ENCODE measurements at places on chromosomes 6 and 20.

DNA sequence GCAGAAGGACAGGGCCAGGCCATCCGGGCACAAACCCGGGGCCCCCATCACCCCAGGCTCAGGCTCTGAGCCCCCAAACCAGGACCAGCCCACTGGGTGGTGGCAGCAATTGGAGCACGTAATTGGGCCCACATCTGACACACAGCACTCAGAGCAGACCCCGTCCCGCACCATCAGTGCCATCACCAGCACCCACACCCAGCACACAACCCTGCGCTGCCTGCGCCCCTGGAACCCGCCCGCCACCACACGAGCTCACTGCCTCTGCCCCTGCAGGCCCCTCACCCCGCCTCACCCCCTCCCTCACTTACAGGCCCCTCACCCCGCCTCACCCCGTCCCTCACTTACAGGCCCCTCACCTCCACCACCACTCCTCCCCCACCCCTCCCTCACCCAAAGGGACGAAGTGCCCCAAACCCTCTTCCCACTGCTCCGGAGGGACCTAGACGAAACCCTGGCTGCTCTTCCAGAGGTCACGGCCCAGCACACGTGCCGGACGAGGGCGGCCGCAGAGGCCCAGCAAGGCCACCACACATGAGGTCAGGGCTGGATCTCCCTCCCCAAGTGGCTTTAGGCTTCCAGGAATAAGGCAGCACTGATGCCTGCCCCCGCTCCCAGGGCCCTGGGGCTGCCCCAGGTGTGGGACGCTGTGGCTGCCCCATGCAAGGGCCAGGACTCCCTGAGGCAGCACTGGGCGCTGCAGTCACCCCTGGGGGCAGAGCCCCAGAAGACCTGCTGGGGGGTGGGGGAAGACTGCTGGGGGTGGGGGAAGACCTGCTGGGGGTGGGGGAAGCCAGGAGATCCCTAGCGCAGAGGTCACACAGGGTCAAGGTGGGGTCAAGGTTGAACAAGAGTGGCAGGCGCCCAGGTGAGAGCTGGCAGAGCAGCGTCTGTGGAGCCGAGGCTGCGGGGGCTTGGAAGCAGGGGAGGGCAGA lies 22.4 kb downstream of the KCNQ2 start:
- no peak for DNase-seq

DNA sequence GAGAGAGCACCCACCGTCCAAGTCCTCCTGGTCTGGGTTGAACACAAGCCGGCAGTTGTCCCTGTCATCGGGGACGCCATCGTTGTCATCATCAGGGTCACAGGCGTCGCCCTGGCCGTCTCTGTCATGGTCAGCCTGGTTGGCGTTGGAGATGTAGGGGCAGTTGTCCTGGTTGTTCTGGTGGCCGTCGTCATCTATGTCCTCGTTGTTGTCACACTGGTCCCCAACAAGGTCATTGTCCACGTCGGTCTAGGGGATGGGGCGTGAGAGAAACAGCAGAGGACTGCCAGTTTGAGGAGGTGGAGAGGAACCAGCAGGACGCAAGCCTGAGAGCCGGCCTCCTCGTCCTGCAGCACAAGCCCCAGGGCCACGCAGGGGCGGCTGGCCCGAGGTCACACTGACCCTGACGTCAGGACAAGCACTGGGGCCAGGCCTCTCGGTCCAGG lies 28.5 kb downstream of the THBS2 start:
- DNase-seq: no peak

GRCh38 chr20:59032713-59033059 lies 551 bp upstream of the ATP5F1E start:
- peak; percentile 11 for DNase-seq

- no peak for DNase-seq
These were observed 190.2 kb downstream of the FRK start for GRCh38 chr6:115870464-115870863.
